Type B pancreatic cell (in vitro differentiated cells): ENCODE measurements at places on chromosomes 5 and 9. TPM values are rescaled to one million over a fixed set of nuclear protein-coding genes. Genes with fewer than 3 reads are reported as not detected.
A peak's percentile ranks its signal among the peaks of the same experiment; 100 is the strongest.

TPM2 gene
- total RNA-seq = 17.7 and 241 TPM in 2 replicates

TMEM252 gene
- 0.67 and 0.80 TPM in 2 replicates for total RNA-seq

- no peaks in the 10 kb centered on the region for H3K4me1 ChIP-seq
- DNase-seq = no peak
- no peak overlapping the region for H3K27ac ChIP-seq
- no peak overlapping the region for H3K4me3 ChIP-seq
- H3K27me3 ChIP-seq = peaks cover 15% of the 10 kb centered on the region
These were observed 20.9 kb downstream of the CDHR2 start for GRCh38 chr5:176570044-176570443.

- peaks cover 50% of the 10 kb centered on the region for H3K4me1 ChIP-seq
- peak overlapping the region; percentile 10 for H3K27ac ChIP-seq
- peaks cover 2% of the 10 kb centered on the region for H3K27me3 ChIP-seq
- peaks cover 3% of the 10 kb centered on the region for H3K36me3 ChIP-seq
- DNase-seq = no peak
These were observed 2.9 kb downstream of the PBX3 start for GRCh38 chr9:125749951-125750626.

DNA sequence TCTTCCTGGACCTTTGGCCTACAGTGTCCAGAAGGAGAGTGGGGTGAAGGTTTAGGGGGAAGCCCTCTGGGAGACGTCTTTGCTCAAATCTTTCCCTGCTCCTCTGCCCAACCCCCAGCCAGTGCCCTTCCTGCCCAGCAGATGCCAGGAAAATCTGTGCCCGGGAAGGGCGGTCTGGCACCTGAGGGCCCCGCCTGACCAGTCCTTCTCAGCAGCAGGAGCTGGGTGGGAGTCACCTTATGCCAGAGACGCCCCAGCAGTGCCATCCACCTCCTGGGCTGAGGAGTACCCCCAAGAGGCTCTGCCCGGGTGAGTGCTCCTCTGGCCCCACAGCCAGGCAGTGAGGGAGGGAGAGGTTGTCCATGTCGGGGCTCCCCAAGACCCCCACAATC is 14.9 kb upstream of the CERCAM start:
- no peaks in the 10 kb centered on the region for H3K36me3 ChIP-seq
- no peak overlapping the region for H3K4me3 ChIP-seq
- no peak overlapping the region for H3K27ac ChIP-seq
- H3K27me3 ChIP-seq = peaks cover 24% of the 10 kb centered on the region
- peak; percentile 62 for DNase-seq

- no peak for DNase-seq
- no peaks in the 10 kb centered on the region for H3K4me1 ChIP-seq
- H3K27ac ChIP-seq = no peak overlapping the region
- H3K27me3 ChIP-seq = no peaks in the 10 kb centered on the region
- H3K4me3 ChIP-seq = no peak overlapping the region
These were observed 88.4 kb downstream of the CCDC171 start for GRCh38 chr9:15641291-15641690.

GRCh38 chr9:128246471-128246870 is 29.3 kb downstream of the GOLGA2 start:
- DNase-seq = no peak
- peaks cover 3% of the 10 kb centered on the region for H3K36me3 ChIP-seq
- H3K27me3 ChIP-seq = no peaks in the 10 kb centered on the region
- H3K4me1 ChIP-seq = peaks cover 18% of the 10 kb centered on the region
